Activated T-helper 17 cell treated with anti-CD3 and anti-CD28 coated beads, Interleukin-2, amount 50 U/mL, for 72 hours (primary cell): ENCODE measurements at places on chromosomes 11 and 22. TPM values are rescaled to one million over a fixed set of nuclear protein-coding genes. Genes with fewer than 3 reads are reported as not detected.

- no peak for ATAC-seq
Observed at GRCh38 chr11:121478226-121478894, 25.6 kb upstream of the SORL1-AS1 start.

DNA sequence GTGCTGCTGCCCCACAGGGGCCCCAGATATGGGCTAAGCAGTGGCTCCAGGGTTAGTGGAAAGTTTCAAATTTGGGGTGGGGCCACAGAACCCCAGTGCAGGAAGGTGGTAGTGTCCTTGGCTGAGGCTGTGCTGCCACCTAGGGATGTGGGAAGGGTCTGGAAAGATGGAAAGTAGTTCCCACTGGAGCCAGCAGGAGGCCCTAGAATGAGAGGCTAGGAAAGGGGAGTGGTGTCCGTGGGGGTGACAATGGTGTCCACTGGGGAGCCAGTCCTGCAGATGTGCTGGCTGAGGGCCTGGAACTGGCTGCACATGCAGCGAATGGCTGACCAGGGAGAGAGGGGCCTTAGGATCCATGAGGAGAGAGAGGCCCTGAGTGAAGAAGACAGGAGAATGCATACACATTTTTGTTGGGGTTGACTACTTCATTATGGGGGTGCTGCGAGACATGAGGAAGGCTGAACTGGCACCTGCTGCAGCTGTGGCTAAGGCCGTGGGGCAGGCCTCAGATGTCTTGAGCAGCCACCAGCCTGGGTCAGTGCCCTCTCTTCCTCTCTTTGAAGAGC is 21.1 kb downstream of the RFPL3 start:
- peak; percentile 35 for ATAC-seq

GRCh38 chr11:118169300-118170140 is 6.9 kb downstream of the SCN2B start:
- ATAC-seq: no peak

ALDH3B2 gene
- not detected for total RNA-seq

MAPK8IP2 gene
- 0.50 TPM for total RNA-seq

- no peak for ATAC-seq
Observed at GRCh38 chr11:77669848-77670511, 32.4 kb upstream of the CLNS1A start.
